ENCODE measurements at places on chromosomes 6 and 20. TPM values are rescaled to one million over a fixed set of nuclear protein-coding genes. Genes with fewer than 3 reads are reported as not detected.

Gene SOBP
- total RNA-seq: 27.6 TPM

Gene C6orf15
- total RNA-seq: not detected

Gene AKAP12
- 5.9 TPM for total RNA-seq

Gene OR2J2
- total RNA-seq: not detected

Gene ZSCAN16
- 3.1 TPM for total RNA-seq

DNA sequence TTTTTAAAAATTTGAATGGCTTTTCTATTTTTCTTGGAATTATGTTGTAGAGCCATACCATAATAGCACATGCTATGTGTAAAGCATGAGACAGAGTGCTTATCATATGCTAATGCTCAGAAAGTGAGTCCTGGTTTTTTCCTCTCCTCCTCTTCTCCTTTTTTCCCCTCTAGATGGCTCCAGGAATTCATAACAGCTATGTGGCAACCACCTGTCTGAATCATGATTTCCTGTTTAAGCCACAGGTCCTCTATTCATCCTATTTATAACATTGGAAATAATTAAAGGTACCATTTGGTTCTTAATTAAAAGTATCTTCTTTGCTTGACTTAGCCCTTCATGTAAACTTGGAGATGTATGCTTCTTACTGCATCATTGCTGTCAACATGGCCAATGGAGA lies 260.0 kb upstream of the MAP3K7 start:
- no peaks in the 10 kb centered on the region for H3K27me3 ChIP-seq
- no peaks in the 10 kb centered on the region for H3K36me3 ChIP-seq
- no peaks in the 10 kb centered on the region for H3K4me1 ChIP-seq
- H3K27ac ChIP-seq: no peak overlapping the region
- no peak for DNase-seq

GRCh38 chr6:151357758-151358436 lies 33.5 kb downstream of the ZBTB2 start:
- no peak overlapping the region for H3K27ac ChIP-seq
- no peaks in the 10 kb centered on the region for H3K27me3 ChIP-seq
- H3K36me3 ChIP-seq: peaks cover 38% of the 10 kb centered on the region
- no peak overlapping the region for H3K4me3 ChIP-seq
- H3K4me1 ChIP-seq: no peaks in the 10 kb centered on the region

- H3K27ac ChIP-seq: no peak overlapping the region
- DNase-seq: no peak
- no peak overlapping the region for H3K4me3 ChIP-seq
- peaks cover 18% of the 10 kb centered on the region for H3K4me1 ChIP-seq
- peaks cover 3% of the 10 kb centered on the region for H3K36me3 ChIP-seq
These were observed 12.5 kb upstream of the TMEM30A start for GRCh38 chr6:75296811-75297779.

GRCh38 chr6:157029980-157030690 lies 253.0 kb downstream of the ARID1B start:
- H3K27me3 ChIP-seq: no peaks in the 10 kb centered on the region
- peaks cover 28% of the 10 kb centered on the region for H3K4me1 ChIP-seq
- no peak overlapping the region for H3K27ac ChIP-seq
- no peak for DNase-seq

DNA sequence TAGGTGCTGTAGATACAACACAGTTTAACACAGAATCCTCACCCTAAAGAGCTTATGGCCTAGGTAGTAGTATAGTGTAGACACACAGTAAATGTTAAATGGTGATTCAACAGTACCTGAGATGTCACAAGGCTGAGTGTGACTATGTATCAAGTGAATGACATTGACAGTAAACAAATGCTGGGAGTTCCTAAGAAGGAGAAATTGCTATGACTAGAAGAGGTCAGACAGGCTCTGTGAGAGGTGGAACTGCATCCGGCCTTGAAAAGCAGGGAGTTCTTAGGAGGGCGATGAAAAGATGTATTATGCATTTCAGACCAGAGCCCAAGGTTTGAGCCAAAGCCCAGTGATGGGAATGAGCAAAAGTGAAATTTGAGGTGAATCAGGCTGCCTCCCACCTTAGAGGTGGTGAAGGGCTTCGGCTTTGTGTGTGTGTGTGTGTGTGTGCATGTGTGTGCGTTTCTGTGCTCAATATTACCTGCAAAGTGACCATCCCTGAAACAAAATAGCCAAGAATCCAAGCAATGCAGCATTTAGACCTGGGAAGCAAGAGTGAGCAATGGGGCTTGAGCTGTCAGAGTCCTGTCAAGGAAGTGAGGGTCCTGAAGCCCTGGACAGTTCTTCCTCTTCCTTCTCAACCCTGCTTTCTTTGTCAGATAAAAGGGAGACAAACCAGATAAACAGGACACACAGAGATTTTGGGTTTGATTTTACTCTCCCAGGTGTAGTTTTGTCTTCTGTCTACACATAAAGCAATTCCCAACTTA lies 32.3 kb upstream of the CITED2 start:
- no peak overlapping the region for H3K4me3 ChIP-seq
- no peaks in the 10 kb centered on the region for H3K27me3 ChIP-seq
- no peak for DNase-seq
- no peaks in the 10 kb centered on the region for H3K36me3 ChIP-seq
- no peak overlapping the region for H3K27ac ChIP-seq

DNA sequence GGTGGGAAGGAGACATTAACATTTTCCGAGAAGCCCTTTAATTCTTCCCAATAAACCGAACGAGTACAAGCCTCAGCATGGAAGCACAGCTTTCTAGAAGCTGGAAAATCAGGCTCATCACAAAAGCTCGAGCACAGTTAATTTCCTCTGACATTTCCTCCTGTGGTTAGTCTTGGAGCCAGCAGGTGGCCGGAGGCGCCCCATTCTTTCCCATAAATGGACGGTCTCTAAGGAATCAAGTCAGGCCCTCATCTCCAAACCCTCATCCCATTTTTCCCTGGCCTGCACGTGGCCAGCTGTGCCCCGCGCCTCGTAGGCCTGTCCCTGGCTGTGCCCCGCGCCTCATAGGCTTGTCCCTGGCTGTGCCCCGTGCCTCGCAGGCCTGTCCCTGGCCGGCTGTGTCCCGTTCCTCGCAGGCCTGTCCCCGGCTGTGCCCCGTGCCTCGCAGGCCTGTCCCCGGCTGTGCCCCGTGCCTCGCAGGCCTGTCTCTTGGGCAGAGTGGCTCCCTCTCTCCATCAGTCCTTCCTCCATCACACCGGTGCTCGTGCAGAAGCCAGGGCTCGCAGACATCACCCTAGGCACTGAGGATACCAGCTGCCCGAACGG lies 19.7 kb upstream of the NTSR1 start:
- peaks cover 56% of the 10 kb centered on the region for H3K27me3 ChIP-seq
- no peaks in the 10 kb centered on the region for H3K4me1 ChIP-seq
- H3K4me3 ChIP-seq: no peak overlapping the region
- no peak overlapping the region for H3K27ac ChIP-seq

GRCh38 chr20:19380211-19380610 lies 167.8 kb downstream of the SLC24A3 start:
- no peaks in the 10 kb centered on the region for H3K36me3 ChIP-seq
- H3K27ac ChIP-seq: no peak overlapping the region
- DNase-seq: no peak
- no peaks in the 10 kb centered on the region for H3K27me3 ChIP-seq
- no peak overlapping the region for H3K4me3 ChIP-seq

DNA sequence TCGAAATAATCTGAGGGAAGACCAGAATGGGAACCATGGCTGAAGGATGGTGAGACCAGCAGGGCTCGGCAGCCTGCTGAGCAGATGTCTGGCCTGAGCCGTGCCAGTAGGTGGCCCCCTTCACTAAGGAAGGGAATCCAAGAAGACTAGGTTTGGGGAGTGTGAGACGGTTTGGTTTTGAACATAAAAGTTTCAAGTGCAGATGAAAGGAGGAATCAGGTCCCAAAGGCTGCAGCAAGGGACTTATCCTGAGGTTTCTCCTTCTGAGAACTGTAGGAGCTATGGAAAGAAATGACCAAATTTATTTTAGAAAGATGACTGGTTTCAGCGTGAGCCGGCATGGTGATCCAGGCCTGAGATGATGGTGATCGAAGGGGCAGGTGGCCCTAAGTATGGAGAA lies 4.6 kb upstream of the OSER1 start:
- no peak overlapping the region for H3K4me3 ChIP-seq
- H3K4me1 ChIP-seq: peaks cover 18% of the 10 kb centered on the region
- H3K36me3 ChIP-seq: peaks cover 6% of the 10 kb centered on the region
- DNase-seq: peak; percentile 58
- H3K27ac ChIP-seq: no peak overlapping the region
- no peaks in the 10 kb centered on the region for H3K27me3 ChIP-seq

DNA sequence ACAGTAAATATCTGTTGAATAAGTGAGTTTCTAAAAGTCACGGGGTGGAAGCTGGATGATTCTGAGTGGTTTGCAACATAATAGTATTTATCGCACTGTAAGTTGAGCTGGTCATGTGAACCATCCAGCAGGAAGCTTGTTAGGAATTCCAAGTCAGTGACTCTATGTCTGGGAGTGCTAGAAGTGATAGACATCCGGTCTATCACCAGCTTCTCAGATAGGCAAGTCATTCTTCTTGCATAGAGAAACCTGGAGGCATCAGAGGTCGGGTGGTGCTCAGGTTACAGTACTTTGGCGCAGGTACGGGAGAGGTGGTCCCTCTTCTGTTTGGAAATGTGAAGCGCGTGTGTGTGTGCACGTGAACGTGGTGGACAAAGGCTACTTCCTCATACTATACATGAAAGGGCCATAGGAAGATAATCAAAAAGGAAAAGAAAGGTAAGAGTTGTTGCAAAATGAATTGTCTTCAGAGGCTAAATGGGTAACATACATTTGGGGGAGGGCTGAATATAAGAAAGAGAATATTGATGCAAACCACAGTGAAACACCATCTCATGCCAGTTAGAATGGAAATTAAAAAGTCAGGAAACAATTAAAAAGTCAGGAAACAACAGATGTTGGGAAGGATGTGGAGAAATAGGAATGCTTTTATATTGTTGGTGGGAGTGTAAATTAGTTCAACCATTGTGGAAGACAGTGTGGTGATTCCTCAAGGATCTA lies 299.3 kb upstream of the ZFP64 start:
- no peak overlapping the region for H3K27ac ChIP-seq
- no peak overlapping the region for H3K4me3 ChIP-seq
- no peaks in the 10 kb centered on the region for H3K4me1 ChIP-seq

DNA sequence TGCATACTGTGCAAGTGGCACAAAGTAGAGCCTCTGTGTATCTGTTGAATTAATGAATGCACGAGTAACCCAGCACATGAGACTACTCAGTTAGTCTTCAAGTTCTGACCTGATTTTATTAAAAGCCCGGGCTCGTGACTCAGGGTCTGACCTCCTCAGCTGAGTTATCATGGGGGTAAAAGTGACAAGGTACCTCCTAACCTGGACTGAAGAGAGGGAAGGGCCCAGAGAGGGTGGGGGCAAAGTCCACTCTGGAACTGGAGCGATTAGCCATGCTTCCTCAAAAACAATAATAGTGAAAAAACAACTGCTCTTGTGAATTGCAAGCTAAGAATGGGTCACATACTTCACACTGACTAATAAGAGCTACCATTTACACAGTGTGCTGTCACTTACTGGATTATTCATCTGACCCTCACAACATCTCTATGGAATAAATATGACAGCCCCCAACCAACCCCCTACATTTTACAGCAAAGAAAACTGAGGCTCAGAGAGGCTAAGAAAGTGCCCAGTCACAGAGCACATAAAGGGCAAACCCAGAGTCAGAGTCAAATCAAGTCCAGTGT lies 26.7 kb downstream of the TRERF1 start:
- no peak overlapping the region for H3K4me3 ChIP-seq
- no peaks in the 10 kb centered on the region for H3K36me3 ChIP-seq
- H3K4me1 ChIP-seq: no peaks in the 10 kb centered on the region
- H3K27me3 ChIP-seq: peaks cover 3% of the 10 kb centered on the region
- no peak for DNase-seq

Data from psoas muscle (tissue), 8 donors.